ENCODE measurements at places on chromosomes 3 and 15.

DNA sequence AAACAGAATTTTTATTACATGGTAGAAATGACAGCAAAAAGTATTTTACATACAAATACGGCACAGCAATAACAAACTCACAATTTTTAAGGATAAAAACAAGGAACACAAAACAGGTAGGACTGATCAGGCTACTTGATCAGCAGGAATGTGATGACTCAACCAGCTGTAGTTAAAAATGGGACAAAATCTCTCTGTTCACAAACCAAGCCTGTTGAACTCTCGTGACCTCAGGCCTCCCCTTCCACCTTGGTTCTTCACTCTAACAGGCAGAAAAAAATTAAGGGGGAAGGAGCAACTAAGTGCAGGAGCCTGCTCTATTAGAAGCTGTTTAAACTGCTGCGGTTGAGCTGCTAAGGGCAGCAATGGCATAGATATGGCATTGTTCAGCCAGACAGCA, 18.7 kb downstream of the FBXL22 start:
- ATAC-seq: no peak

DNA sequence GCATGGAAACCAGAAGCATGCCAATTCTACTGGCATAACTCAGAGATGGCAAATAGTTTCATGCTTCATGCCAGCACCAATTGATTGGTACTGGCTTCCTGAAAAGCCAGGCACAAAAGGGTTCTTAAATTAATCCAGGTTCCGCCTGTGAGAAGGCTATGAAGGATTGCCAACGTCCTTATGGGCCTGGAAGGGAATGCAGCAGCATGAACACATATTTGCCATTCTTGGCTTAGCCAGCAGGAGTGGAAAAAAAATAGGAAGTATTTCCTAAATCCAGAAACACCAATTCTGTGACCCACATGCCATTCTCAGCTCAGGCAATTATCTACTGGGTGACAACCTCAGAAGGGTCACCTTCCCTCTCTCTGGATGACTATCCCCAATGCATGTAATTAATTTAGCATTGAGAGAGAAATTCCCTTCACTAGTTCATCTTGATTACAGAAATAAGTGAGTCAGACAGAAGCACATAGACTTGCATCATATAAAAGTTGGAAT, 36.0 kb downstream of the ADAMTS9 start:
- no peak for ATAC-seq

GRCh38 chr3:50111757-50112156, 23.0 kb downstream of the RBM5 start:
- ATAC-seq: no peak

- no peak for ATAC-seq
These were observed 18.0 kb downstream of the FAM98B start for GRCh38 chr15:38471974-38472373.

GRCh38 chr3:132055872-132056271, 21.1 kb upstream of the CPNE4 start:
- ATAC-seq: no peak

DNA sequence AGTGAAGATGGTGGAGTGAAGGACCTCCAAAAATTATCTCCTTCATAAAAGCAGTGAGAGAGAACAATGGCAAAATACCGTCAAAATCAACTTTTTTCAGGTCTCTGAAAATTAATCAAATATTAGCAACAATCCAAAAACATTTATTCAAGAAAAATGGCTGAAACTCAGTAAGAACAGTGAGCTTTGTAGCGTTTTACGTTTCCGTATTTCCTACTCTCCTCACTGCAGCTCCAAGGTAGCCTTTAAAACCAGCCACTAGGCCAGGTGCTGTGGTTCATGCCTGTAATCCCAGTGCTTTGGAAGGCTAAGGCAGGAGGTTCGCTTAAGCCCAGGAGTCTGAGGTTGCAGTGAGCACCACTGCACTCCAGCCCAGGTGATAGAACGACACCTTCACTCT, 38.5 kb downstream of the ATP10A start:
- ATAC-seq: no peak

DNA sequence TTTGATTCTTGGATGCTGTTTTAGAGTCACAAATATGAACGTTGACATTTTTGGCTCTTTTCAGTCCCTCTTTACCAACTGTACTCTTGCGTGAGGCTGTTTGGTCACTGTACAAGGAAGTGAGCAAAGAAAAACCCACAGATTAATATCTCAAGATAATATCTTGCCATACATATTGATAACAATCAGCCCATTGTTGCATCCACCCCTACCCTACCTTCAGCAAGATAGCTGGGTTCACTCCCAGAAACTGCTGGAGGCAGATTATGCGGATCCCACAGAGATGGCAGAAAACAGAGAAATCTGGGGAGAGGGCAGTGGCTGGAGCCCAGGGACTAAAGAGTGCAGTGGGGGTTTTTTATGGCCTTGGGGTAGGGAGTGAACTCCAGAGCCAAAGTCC, 29.9 kb upstream of the MFSD1 start:
- no peak for ATAC-seq

- no peak for ATAC-seq
These were observed 50.0 kb upstream of the NPHP3 start for GRCh38 chr3:132772252-132772651.

GRCh38 chr3:53269888-53270880, 14.4 kb upstream of the TKT start:
- ATAC-seq: peak; percentile 99

GRCh38 chr15:53401503-53401902, 358.0 kb downstream of the WDR72 start:
- no peak for ATAC-seq

DNA sequence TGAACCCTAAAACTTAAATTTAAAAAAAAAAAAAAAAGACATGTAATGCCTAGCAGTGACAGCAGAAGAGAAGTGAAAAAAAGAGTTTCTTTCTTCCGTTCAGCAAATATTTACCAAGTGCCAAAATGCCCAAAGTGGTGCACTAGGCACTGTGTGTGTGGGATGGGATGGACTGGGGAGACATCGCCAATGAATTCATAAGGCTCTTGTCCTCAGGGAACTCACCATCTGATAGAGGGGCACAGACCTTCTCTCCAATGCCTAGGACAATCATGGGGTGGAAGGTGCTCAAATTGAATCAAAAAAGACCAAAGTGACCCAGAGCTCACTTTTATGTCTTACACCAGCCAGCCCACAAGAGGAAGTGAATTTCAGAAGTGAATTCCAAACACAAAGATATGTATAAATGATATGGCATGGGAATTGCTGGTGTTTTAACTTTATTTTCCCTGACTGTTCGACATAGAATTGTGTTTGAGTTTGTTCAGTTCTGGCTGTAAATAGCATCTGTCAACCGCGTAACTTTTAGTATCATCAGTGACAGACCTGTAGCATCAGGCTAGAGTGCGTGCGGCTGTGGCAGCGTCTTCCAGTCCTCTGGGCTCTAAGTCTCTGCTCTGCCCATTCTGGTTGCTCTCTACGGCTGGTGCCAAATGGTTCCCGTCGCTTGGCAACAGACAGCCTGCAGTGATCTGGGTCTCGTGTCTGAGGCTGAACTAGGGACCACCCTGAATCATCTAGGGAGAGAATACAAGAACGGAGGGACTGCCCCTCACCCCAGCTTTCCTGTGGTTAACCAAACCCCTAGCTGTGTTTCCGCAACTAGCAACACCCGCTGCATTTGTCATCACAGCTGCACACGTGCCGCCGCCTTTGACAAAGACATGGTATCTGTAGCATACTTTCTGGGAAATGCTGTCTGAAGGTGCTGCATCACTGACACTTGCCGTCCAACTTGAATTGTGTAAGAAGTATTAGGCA, 154.0 kb upstream of the THBS1 start:
- no peak for ATAC-seq

DNA sequence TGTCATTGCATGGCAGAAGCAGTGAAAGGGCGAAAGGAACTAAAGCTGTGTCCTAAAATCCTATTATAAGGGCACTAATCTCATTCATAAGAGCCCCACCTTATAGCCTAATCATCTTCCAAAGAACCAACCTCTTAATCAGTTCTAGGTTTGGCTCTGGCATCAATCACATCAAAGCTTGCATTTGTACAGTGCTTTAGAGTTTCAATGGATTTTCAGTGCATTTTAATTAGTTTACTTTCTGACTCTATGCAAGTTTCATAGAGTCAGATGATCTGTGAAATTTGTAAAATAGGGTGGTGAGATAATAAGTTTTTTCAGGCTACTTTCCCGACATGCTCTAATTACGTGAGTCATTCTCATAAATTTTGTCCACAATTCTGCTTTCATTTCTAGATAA, 341.1 kb downstream of the DIPK2A start:
- ATAC-seq: no peak

DNA sequence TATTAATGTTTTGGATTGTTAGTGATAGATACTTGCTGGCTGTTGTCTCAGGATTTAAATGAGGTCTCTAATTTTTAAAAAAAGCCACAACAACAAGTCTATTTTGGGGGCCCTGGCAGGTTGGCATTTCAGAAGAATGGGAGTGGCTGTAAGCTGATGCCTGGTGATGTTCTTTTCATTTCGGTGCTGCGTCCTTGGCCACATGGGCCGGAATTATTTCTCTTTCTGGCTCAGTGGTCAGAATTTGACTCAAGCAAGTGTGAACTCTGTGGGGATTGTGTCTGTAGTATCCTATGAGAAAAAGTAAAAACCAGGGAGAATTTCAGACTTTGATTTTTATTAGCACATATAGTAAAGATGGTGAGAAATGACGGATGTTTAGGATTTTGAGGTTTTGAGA, 203.0 kb downstream of the AKAP13 start:
- ATAC-seq: no peak
